ENCODE measurements at places on chromosomes 12 and 14.

DNA sequence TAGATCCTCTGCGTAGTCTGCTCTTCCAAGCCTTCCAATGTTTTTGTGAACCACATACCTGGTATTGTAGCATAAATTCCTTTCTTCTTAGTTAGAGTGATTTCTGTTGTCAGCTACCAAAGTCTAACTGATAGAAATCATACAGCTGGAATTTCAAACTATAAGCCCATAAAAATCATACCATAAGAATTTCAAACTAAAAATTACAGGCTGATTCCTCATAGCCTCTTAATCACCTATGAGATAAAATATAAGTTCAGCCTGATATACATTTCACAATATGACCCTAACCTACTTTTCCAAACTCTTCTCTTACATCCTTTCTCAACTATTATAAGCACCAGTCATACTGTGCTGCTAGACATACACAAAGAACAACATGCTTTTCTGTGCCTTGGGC lies 64.8 kb downstream of the PTHLH start:
- DNase-seq: peak; percentile 63

DNA sequence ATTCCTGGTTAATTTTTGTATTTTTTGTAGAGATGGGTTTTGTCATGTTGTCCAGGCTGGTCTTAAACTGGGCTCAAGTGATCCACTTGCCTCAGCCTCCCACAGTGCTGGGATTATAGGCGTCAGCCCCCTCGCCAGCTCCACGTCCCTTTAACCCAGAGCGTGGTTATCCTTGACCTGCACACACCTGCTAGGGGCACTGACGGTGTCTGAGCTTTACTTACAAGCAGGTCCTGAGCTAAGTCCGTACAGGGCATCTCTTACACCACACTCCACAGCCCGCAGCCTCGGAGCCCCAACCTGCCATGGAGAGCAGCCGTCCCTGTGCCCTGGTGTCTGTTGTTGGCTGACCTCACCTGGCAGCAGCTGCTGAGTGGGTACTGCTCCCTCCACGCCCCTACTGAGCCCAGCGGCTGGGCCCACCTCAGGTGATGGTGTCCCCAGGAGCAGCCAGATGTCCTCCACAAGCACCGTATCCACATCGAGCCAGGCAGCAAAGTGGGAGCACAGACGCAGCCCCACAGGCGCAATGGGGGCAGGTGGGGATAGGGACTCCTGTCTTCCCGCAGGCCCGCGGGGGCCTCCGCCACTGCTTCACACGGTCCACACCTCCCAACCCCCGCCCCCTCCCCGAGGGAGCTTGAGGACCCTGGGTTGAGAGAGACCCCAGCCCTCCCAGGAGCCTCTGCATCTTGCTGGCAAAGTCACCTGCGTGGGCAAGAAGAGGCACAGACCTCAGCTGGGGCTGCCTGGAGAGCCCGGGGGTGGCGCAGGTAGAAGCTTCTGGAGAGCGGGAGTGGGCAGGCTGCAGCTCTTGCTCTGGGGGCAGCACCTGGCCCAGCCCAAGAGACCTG lies 325.4 kb upstream of the SFSWAP start:
- DNase-seq: no peak

- DNase-seq: no peak
Measured at GRCh38 chr14:69917287-69917686, 38.1 kb downstream of the SMOC1 start.

GRCh38 chr12:106645074-106645421 lies 62.2 kb downstream of the RFX4 start:
- DNase-seq: no peak

GRCh38 chr14:105422695-105423487 lies 3.3 kb downstream of the MTA1 start:
- DNase-seq: no peak

DNA sequence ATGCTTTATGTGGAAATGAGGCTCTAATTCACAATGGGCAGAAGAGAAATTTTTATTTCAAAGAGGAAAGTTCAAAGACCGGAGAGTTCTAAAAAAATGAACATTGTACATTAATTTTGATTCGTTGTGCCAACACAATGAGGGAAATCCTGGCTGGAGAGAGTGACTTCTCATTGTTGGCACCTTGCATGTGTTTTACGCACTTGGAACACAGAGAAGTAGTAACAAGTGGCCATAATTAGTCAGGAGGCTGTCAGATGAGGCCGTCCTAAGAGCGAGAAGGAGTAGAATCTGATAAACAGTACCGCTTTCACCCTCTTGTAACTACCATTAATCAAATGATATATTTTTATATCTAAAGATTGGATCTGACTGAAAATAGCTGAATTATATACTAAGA lies 6.9 kb downstream of the LMO3 start:
- DNase-seq: no peak

GRCh38 chr12:16449459-16449858 lies 102.0 kb downstream of the MGST1 start:
- DNase-seq: no peak

DNA sequence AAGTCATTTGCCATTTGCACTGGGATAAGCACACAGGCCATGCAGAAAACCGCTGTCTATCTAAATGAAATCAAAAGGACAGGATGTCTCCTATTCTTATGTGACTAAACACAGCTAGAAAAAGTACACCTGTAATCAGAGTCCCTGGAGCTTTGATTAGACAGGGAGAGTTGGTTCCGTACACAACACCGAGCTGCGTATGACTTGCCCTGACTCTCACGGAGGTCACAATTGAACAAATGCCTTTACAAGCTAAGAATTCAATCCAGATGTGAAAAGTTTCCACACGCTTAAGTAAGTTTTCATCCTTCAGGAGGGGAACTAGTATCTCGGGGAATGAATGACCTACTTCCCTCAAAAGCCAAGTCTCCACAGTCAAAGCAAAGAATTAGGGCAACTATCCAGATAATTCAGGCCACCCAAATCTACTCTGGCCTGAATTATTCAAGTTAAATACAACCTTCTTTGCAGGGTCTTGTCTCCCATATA lies 67.5 kb downstream of the RTN1 start:
- DNase-seq: no peak

DNA sequence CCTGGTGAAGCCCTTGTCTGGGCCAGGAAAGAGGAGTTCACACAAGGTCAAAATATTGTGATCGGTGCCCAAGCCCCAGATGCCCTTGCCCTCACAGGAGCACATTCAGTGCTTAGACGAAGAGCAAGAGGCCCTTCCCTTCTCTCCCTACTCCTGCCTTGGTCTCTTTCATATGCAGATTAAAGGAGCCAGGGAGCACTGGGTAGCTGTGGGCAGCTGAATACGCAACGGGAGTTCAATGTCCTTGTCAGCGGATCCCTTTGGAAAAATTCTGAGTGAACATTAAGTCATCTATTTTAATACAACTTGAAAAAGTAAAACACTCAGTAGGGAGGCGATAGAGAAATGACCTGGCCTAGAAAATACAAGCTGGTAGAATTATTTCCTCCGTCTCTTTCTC lies 1489.4 kb downstream of the AACS start:
- no peak for DNase-seq

GRCh38 chr14:36503771-36504741 lies 16.0 kb downstream of the NKX2-1 start:
- DNase-seq: no peak

GRCh38 chr14:49424436-49425331 lies 161.5 kb downstream of the RPS29 start:
- DNase-seq: no peak

DNA sequence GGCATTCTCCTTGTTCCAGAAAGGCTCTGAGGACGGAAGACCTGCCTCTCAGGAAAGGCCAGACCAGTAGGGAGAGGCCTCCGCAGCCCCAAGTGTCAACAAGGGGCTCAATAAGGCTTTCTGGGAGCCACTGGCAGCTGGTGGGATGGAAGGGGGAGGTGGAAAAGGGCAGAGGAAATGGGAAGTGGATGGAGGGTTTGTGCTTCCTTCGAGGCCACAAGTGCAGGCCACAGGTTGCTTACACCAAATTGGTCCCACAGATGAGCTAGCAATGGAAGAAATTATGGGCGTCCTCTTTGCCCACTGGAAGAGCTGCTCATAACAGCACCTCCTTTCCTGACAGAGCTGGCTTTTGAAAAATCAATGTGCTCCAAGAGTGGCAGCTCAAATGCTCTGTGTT lies 28.2 kb downstream of the P2RX4 start:
- DNase-seq: no peak

DNA sequence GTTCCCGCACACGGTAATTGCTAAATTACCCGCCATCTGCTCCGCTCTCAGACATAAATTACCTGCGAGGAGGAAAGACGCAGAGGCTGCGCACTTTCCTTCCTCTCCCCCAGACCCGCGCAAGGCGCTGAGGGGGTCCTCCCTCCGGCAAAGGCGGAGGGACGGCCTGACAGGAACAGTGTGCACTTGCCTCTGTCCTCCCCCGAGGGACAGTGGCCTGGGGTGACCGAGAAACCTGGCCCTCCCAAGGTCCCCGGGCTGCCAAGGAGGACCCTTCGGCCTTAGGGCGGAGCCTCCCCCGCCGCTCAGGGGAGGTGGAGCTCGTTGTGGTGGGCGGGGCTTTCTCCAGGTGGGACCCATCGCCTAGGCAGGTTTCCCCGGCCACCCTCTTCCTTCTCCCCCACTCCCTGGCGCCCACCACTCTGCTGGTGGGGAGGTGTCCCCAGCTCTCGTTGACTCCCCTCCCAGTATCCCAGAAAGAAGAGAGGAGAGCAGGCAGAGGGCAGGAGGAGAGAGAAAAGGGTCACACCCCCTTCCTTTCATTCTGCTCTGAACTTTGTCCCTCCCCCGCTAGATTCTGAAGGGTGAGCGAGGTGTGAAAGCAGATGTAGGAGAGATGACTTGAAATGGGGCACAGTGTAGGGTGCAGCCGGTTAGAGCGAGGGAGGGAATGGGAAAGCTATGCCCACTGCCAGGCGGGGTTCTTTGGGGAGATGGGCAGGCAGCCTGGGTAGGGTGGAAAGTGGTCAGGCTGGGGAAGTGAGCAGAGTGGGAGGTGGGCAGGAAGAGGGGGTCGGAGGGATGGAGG lies 11.4 kb upstream of the CALCOCO1 start:
- DNase-seq: no peak

DNA sequence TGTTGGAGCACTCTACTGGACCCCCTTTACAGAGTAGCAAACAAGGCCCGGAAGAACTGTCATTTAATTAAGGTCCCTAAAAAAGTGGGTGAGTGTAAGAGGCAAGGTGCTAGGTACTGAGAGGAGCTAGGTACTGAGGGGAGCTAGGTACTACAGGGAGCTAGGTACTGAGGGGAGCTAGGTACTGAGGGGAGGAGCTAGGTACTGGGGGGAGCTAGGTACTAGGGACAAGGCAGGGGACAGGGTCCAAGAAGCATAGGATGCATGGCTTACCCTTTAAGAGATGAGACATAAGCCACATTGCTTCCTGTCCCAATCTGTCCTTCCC lies 4.9 kb downstream of the KRT5 start:
- DNase-seq: no peak

DNA sequence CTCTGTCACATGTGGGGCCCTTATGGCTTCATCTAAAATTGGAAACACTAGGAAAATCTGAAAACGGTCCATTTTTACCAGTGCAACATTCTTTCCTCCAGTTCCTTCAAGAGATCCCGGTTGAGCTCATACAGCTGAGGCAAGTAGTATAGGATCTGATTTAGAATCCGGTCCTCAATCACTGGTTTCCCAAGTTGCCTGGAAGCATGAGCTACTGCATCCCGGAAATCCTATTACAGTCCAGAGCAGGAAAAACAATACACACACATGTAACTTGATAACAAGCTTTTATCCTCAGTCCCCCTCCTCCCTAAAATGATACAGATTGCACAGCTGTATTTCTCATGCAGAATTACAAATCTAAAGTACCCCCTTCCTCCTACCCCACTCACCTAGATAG lies 67.9 kb upstream of the NR2C1 start:
- no peak for DNase-seq

DNA sequence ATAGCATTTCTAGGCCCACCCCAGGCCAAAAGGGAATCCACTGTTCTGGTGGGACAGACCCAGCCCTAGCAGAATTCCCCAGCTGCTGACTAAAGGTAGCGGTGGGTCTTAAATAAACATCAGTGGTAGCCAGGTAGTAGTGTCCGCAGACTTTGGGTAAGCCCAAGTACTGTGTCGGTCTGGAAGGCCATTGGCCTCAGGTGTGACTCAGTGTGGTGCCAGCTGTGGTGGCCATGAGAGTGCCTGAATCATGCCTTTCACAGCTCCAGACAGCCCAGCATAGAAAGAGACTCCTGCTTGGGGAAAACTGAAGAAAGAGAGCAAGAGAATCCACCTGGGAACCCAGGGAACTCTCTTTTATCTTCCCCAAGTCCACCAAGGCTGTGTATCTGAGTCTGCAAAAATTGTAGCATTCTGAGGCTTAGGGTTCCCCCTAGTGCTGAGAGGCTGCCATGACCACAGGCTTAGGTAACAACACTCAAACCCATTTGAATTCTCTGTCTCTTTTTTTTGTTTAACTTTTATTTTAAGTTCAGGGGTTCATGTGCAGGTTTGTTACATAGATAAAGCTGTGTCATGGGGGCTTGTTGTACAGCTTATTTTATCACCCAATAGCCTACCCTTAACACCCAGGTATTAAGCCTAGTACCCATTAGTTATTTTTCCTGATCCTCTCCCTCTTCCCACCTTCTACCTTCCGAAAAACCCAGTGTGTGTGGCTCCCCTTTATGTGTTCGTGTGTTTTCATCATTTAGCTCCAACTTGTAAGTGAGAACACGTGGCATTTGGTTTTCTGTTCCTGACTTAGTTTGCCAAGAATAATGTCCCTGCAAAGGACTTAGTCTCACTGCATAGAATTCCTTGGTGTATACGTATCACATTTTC lies 16.7 kb upstream of the CD163L1 start:
- DNase-seq: peak; percentile 35

DNA sequence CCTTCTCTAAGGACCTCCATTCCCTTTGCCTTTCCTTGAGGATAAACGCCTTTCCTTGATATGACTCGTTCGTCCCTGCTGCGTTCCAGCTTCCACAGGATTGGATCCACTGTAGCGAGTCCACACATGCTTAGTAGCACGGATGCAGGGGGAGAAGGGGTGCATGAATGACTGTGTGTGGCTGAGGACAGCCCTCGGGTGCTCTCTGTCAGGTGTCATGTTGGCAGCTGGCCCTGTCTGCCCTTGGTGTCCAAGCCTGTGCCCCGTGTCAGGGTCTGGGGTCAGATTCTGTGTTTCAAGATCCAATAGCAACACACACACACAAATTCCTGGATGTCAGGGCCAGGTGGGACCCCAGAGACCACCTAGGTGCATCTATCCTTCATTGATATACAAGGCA lies 17.5 kb upstream of the KRT80 start:
- DNase-seq: peak; percentile 45

- DNase-seq: no peak
Measured at GRCh38 chr14:100423317-100424010, 100.3 kb downstream of the SLC25A47 start.

- no peak for DNase-seq
Measured at GRCh38 chr14:66249544-66249943, 236.6 kb upstream of the CCDC196 start.
